ENCODE measurements at places on chromosomes 5 and 9. TPM values are rescaled to one million over a fixed set of nuclear protein-coding genes. Genes with fewer than 3 reads are reported as not detected.

GRCh38 chr5:127832067-127832466, 128.9 kb downstream of the CCDC192 start:
- H3K4me1 ChIP-seq: peaks cover 7% of the 10 kb centered on the region
- no peak overlapping the region for H3K27ac ChIP-seq
- DNase-seq: no peak

- no peak overlapping the region for H3K27ac ChIP-seq
- no peaks in the 10 kb centered on the region for H3K4me1 ChIP-seq
- no peaks in the 10 kb centered on the region for H3K36me3 ChIP-seq
- no peaks in the 10 kb centered on the region for H3K27me3 ChIP-seq
Measured at GRCh38 chr5:125673359-125673950, 749.8 kb upstream of the GRAMD2B start.

GRCh38 chr9:133849110-133849670, 111.0 kb upstream of the SARDH start:
- no peaks in the 10 kb centered on the region for H3K27me3 ChIP-seq
- H3K4me3 ChIP-seq: no peak overlapping the region
- DNase-seq: no peak
- no peak overlapping the region for H3K27ac ChIP-seq
- peaks cover 23% of the 10 kb centered on the region for H3K36me3 ChIP-seq
- H3K4me1 ChIP-seq: no peaks in the 10 kb centered on the region

DNA sequence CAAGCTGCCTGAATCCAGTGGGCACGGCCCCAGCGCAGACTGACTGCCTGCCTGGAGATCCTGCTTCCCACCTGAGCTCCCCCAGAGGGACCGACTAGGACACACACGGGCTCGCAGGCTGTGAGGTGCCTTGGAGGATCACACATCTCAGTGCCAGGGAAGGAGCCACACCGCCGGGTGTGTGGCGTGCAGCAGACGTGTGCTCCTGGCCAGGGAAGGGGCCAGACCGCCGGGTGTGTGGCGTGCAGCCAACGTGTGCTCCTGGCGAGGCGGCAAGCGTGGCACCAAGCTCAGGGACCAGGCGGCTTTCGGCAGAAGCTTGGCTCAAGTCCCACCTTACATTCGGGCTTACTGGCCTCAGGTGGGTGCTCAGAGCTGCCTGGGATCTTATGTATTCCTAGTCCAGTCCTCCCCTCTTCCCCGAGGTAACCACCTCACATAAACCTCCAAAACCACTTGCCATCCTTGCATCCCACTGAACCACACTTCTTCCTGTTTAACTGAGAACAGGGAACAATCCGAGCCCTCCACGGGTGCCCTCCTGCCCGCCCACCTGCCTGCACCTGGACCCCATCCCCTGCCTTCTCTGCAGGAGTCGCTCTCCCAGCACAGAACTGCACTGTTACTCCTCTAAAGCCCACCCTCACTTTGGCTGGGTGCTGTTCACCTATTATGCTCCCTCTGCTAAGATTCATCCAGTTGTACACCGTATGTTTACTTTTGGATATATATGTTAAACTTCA, 22.4 kb upstream of the MRNIP start:
- no peak overlapping the region for H3K4me3 ChIP-seq
- no peaks in the 10 kb centered on the region for H3K27me3 ChIP-seq
- peaks cover 60% of the 10 kb centered on the region for H3K36me3 ChIP-seq
- H3K4me1 ChIP-seq: no peaks in the 10 kb centered on the region

GRCh38 chr9:130213911-130214761, 41.9 kb downstream of the NCS1 start:
- H3K4me3 ChIP-seq: no peak overlapping the region
- DNase-seq: no peak
- no peaks in the 10 kb centered on the region for H3K27me3 ChIP-seq
- no peaks in the 10 kb centered on the region for H3K4me1 ChIP-seq

The ATP10B gene
- total RNA-seq: not detected

The SLC45A2 gene
- not detected for total RNA-seq

Data from MCF 10A (cell line).